ENCODE measurements at places on chromosomes 13 and 19.

GRCh38 chr19:14450168-14450874, 17.2 kb downstream of the PKN1 start:
- no peak for DNase-seq

- no peak for DNase-seq
Observed at GRCh38 chr13:111919286-111919685, 147.7 kb upstream of the SOX1 start.

DNA sequence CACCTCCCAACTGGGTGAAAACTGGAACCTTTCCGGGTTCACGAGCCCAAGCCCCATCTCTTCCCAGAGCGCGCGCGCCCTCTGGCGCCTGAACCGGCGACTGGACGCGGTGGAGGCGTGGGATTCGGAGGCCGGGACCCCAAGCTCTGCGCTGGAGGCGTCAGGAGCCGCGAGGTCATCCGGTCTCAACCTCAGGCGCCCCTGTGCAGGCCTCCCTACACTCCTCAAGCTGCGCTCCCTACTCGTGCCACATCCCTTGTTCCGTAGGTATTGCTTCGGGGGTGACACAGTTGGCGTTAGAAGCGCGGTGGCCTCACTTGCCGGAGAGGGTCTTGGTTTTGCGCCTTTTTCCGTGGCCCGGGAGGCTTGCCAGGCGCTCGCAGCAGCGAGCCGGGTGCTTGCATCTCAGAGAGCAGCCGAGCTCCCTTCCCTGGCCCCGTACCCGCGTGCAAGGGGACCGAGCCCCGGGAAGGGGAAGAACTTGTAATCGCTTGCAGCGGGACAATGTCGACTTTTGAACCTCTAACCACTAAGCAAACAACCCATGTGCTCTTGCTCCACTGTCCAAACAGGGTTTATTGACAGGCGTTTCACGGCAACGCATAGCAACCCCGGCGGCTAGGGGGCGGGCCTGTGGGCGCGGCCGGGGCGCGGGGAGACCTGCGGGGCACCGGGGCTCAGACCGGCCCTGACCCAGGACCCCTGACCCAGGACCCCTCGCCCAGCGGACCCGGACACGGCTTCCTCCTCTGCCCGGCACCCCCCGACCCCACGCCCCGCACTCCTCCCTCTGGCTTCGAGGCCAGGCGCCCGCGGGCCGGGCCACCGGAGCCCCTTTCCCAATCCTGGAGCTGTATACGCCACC, 8.5 kb downstream of the CDX2 start:
- DNase-seq, result peak; percentile 40

GRCh38 chr13:73998631-73999030, 135.6 kb downstream of the KLF12 start:
- DNase-seq, result no peak

GRCh38 chr19:35856546-35857149, at the start of gene KIRREL2:
Gene KIRREL2, plus strand, starts transcription at chr19:35856911. Its CDS starts 209 bp downstream, at chr19:35857120.
- no peak for DNase-seq
